ENCODE measurements at places on chromosomes 6 and 20.

GRCh38 chr6:157779705-157780604, 43.1 kb upstream of the SNX9 start:
- DNase-seq, result peak; percentile 86

GRCh38 chr20:14838663-14839628, 501.5 kb upstream of the FLRT3 start:
- DNase-seq, result no peak

DNA sequence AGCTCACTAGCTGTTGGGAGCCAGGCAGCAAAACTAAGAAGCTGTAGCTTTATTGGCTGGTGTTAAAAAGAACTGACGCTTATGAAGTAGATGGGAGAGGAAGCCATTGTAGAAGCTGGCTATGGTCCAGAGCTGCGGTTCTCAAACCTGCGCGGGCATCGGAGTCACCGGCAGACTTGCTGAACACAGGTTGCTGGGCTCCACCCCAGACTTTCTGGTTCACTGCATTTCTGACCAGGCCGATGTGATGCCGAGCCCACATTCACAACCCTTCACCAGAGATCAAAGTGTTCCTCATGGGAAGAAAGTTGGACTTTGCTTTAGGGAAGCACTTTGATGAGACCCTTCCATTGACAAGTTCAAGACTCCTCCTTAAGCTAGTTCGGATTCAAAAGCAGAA, 231.6 kb downstream of the QKI start:
- no peak for DNase-seq

- no peak for DNase-seq
These were observed 52.2 kb downstream of the KDM1B start for GRCh38 chr6:18207438-18207837.

- DNase-seq, result no peak
These were observed 56.4 kb upstream of the IYD start for GRCh38 chr6:150312395-150312794.

DNA sequence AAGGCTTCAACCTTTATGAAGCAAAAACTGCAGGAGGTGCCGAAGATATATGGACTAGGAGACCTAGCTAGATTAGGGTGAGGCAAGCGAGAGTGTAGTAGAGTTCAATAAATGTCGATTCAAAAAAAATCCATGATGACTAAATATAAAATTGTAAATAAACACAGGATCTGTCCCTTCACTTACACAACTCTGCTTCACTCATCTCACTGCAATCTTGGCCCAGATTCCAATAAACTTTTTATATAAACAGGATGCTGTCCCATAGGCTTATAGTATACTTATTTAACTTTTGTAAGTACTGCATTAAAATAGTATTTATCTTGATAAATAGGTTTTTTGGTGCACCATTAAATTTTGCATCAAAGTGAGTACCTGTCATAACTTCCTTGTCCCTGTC, 648.4 kb upstream of the NRSN1 start:
- DNase-seq, result no peak

- DNase-seq, result no peak
These were observed 189.0 kb upstream of the FOXA2 start for GRCh38 chr20:22773344-22773743.

DNA sequence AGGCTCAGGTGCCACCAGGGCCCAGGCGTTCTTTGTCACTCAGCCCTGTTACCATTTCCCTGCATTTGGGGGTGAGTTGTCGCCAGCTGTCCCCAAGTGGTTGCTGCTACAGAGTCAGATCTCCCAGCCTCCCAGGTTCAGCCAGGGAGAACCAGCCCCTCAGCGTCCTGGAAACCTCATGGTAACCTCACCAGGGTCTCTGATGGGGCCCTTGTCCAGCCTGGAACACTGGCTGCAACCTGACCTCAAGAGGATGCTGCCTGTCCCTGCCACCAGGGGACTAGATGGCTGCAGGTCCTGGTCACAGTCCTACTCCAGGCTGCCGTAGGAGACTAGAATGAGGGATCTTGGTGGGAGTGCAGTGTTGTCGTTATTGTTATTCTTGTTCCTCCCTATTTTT, 228.3 kb upstream of the PDE10A start:
- DNase-seq, result no peak

GRCh38 chr20:61804752-61805295, 260.9 kb downstream of the TAF4 start:
- DNase-seq, result peak; percentile 2
